ENCODE measurements at places on chromosomes 16 and 17.

DNA sequence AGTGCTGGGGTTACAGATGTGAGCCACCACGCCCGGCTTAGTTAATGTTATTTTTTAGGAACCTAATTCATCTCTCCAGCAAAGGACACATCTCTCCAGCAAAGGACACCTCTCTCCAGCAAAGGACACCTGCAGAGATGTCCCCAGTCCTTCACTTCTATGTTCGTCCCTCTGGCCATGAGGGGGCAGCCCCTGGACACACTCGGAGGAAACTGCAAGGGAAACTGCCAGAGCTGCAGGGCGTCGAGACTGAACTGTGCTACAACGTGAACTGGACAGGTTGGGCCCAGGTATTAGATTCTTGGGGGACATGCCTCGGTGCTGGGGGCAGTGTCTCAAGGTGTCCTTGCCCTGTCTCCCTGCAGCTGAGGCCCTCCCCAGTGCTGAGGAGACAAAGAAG, 4.7 kb downstream of the PFAS start:
- peak; percentile 11 for DNase-seq

GRCh38 chr17:49776551-49777300, 11.8 kb upstream of the KAT7 start:
- DNase-seq = no peak

DNA sequence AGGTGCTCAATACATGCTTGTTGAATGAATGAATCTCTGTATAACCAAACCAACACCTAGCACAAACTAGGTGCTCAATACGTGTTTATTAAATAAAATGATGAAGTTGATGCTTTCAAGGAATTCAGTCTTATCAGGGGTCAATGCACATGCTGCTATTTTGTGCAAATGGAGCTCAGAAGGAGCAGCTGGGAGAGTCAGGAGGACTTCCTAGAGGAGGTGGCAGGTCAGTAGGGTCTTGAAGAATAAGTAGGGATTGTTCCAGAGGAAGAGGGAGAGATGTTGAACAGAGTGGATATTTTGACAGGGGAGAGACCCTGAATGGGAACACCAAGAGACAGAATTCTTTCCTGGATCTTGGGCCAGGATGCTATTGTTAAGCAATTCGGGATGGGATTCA, 92.7 kb upstream of the LHX1 start:
- no peak for DNase-seq

- DNase-seq = no peak
Measured at GRCh38 chr16:87524407-87524806, 31.6 kb upstream of the ZCCHC14 start.

DNA sequence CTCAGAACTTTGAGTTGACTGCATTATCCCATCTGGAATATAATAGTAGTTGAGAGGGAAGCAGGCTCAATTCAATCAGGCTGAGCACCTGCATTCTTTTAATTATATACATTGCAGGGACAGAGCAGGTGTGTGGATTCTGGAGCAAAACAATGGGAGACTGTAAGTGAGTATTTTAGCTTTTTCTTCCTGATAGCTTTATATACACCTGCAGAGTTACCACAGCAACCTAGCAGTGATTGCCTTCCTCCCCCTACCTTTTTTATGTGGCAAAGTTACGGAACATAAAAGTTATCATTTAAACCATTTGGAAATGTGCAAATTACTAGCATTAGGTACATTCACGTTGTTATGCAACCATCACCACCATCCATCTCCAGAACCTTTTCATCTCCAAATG, 25.4 kb upstream of the RHOT1 start:
- DNase-seq = no peak

DNA sequence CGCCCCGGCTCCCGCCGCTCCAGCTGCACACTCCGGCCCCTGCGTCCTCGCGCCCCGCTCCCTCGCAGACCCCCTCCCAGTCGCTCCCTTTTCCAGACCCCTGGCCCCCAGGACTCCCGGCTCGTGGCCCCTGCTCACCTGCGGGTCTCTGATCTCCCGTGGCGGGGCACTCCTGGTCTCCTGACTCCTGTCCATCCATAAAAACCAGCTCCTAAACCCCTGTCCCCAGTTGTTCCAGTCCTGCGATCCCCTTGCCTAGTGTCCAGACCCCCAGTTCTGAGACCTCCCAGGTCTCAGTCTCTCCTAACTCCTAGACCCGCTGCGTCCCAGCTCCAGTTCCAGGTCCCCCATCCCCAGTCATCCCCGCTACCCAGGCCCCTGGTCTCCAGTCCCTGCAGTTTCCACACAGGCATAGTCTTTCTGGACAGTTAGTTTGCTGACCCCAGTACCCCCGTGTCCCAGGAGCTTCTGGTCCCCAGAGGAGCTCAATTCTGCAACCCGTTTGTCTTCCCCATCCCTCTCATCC, 379 bp downstream of the SNX29 start:
- no peak for DNase-seq

GRCh38 chr17:56737421-56738161, 96.1 kb downstream of the C17orf67 start:
- peak; percentile 11 for DNase-seq

DNA sequence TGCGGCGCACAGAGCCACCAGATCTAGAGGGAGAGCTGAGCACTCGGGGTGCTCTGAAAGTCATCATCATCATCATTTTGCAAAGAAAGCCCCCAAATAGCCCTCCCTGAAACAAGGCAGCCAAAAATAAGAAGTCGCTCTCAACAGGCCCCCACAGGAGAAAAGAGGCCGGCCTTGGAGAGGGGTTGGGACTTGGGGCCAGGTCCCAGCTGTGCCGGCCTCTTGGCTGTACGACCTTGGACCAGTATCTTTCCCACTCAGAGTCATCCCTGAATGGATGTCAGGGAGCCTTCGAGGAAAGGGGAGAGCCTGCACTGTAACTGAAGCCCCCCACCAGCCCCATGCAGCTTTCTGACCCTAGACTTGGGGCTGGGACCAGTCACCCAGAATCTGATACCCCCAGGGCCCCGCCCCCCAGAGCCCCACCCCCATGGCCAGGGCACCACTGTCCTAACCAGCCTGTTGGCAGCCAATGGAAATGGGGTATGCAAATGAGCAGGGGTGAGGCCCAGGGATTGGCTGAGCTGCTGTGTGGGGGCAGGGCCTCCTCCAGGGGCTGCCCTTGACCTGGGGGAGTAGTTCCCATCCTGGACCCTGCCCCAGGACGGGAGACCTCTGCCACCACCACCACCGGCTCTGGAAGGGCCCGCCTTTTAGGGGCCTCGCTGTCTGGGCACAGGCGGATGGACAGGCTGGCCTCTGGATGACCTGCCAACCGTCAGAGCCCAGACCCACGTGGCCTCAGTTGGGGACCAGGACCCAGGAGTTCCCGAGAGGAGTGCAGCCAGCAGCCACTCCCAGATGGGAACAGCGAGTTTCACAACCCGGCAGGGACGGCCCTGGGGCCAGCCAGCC, 15.4 kb downstream of the ZFPM1 start:
- no peak for DNase-seq

- DNase-seq = no peak
Measured at GRCh38 chr16:89951509-89951908, 3.0 kb downstream of the DEF8 start.

- no peak for DNase-seq
Measured at GRCh38 chr16:86455116-86455515, 55.2 kb upstream of the FOXF1 start.

DNA sequence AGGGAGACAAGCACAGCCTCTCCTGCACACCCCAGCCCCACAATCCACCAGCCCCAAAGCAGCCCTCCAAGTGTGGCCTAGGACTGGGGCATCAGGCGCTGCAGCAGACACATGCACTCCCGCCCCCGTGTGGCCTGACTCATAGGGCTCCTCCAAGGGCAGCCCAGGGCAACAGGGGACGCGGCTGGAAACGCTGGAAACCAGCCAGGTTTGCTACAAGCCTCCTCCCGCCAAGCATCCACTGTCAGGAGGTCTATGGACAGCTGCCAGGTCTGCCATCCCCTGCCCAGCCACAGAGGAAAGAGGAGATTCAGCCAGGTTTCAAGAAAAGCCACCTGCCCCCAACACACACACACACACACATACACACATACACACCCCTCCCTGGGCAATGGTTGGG, 25.8 kb downstream of the SRCIN1 start:
- DNase-seq = peak; percentile 71

DNA sequence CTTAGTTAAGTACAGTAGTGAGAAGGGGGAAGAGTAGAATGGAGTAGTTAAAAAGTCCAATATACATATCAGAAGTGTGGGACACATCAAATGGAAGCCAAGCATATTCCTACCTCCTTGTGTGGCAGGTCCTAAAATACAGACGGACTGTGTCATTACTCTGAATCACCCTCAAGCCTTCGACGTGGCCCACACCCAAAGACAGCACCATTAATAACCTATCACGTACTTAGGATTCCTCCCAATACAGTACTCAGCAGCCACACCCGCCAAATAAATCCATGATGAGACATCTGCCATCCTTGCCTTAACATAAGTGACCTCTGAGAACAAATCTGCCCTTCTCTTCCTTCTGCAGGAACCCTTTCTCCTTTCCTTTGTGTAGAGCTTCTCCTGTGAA, 38.9 kb downstream of the UBE2G1 start:
- peak; percentile 11 for DNase-seq

DNA sequence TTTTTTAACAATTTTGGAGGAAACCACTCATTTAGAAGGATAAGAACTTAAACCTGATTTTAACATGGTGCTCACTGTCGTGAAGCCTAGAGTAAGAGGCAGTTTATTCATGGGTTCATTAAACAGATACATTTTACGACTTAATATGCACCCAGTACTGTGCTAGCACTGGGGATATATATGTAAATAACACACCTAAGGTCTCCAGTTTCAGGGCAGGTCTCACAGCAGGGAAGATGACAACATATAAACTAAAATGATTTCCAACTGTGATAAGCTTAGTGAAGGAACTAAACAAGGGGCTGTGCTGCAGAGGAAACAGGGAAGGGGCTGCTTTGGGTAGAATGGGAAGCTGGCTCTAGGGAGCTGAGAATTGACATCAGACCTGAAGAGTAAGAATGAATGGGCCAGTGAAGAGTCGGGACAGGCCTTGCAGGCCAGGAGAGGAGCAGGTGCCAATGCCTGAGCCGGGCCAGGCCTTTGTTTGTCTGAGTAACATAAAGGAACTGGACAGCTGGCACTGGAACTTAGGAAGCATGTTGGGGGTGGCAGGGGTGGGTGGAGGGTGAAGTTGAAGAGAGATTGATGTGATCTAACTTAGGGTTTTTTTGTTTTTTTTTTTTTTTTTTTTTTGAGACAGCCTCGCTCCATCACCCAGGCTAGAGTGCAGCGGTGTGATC, 12.1 kb downstream of the NT5M start:
- no peak for DNase-seq

DNA sequence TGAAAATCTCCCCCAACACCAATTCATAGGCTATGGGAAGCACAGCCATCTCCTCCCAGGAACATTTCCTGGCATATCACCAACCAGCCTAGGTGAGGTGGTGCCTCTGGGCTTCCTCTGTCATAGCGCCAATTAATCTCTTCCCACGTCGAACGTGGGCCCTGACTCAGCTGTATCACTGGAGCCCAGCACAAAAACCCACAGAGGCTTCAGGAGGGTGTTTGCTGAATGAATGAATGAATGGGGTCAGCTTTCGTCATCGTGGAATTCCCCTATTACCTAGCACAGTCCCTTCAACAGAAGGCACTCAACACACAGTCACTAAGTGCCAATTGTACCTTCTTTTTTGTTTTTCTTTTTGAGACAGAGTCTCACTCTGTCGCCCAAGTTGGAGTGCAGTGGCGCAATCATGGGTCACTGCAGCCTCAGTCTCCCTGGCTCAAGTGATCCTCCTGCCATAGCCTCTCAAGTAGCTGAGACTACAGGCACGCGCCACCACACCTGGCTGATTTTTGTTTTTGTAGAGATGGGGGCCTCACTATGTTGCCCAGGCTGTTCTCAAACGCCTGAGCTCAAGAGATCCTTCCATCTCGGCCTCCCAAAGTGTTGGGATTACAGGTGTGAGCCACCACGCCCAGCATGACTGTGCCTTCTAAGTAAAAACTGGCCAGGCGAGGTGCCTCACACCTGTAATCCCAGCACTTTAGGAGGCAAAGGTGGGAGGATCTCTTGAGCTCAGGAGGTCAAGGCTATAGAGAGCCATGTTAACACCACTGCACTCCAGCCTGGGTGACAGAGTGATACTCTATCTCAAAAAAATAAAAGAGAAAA, 4.1 kb downstream of the ZNF688 start:
- DNase-seq = no peak

DNA sequence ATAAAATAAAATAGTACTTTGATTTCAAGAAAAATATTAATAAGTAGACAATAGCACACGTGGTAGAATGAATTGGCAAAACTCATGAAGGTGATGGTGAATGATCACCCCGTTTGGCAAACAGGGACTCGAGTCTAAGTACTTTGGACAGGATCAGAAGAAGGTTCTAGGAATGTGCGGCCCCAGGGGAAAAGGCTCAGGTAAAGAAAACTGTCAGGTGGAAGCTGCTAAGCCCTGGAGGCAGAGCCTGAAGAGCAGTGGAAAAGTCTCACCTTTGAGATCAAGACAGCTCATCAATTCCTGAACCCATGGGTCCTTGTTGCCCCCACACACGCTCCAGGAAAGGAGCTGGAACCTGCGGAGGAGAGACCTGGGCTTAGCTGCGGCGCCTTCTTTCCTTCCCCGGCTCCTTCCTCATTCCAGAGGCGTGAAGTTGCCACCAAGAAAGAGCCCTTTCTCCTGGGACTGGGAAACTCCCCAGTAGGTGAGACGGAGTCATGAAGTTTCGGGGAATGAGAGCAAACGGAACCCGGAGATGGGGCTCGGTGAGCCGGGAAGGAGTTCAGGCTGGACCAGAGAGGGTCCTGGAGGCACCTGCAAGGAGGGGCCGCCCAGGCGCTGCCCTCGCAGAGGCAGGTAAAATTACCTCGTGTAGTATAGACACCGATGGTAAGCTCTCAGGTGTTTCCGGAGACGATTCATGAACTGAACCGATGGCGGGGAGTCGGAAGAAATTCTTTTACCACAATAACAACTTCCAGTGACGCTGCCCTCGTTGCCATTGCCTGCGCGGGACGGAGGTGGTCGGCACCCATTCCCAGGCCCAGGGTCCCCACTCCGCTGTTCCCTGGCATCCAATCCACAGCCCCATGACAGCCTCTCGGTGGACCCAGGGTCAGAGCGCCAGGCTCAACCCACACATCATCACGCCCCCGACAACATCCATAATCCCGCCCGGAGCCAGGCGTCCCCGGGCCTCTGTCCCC, 1.2 kb upstream of the ZMYND15 start:
- no peak for DNase-seq

DNA sequence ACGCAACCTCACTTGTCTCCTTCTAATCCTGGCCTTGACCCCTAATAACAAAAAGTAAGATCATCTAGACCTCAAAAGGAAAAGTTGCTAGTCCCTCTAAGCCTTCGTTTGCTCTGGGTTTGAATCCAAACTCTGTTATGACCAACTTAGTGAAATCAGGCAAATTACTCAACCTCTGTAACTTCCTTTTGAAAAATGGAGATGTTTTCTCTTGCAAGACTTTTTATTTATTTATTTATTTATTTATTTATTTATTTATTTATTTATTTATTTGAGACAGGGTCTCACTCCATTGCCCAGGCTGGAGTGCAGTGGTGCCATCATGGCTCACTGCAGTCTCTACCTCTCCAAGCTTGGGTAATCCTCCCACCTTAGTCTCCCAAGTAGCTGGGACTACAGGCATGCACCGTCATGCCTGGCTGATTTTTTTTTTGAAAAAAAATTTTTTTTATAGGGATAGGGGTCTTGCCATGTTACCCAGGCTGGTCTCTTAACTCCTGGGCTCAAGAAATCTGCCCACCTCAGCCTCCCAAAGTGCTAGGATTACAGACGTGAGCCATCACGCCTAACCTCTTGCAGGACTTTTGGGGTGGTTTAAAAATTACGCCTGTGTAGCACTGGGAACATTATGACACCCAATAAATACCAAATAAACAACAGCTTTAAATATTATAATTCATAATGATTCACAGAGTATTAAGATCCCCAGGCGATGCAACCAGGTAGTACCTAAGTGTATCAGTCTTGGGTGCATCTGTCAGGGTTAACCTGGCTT, 63.4 kb downstream of the PITPNC1 start:
- DNase-seq = no peak
